ENCODE measurements at places on chromosomes 5 and 9.

GRCh38 chr5:10466446-10467073 lies 24.9 kb downstream of the ROPN1L start:
- DNase-seq: no peak

GRCh38 chr5:174693697-174694385 lies 30.5 kb upstream of the MSX2 start:
- no peak for DNase-seq

DNA sequence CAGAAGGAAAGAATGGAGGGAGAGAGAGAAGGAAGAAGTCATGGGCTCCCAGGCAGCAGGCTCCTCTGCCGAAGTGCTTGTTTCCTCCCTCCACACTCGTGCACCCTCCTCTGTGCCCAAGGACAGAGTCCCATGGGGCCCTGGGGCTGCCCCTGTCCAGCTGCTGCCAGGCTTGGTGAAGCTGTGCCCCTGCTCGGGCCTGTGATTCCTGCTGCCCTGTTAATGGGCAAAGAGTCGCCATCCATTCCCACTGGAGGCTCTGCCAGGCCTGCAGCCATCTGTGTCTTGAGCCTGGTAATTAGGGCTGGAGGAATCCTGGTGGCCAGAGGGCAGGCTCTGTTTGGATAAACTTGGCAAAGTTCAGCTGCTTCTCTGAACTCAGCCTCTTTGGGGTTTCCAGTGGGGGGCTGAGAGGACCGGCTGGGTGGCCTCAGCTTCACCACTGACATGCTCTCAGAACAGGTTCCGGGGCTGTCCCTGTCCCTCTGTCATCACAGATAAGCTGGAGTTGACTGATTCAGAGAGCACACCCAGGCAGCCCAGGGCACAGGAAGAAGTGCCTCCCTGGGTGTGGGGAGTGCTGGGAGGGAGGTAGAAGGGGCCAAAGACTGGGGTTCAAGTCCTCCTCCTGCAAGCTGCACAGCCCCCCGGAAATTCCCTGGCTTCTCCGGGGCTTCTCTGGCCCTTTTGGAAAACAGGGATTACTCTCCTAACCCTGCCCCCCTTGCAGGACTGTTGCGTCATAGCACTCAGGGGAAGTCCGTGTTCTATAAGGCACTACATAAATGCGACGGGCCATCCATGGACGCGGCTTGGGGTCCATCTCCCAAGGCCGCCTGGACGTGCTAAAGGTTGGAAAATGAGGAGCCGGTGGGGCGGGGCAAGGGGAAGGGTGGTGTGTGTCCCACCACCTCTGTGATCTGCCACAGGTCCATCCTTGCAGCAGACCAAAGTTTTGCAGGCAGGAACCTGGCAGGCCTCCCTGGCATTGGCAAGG lies 154.8 kb downstream of the PAX5 start:
- DNase-seq: no peak

DNA sequence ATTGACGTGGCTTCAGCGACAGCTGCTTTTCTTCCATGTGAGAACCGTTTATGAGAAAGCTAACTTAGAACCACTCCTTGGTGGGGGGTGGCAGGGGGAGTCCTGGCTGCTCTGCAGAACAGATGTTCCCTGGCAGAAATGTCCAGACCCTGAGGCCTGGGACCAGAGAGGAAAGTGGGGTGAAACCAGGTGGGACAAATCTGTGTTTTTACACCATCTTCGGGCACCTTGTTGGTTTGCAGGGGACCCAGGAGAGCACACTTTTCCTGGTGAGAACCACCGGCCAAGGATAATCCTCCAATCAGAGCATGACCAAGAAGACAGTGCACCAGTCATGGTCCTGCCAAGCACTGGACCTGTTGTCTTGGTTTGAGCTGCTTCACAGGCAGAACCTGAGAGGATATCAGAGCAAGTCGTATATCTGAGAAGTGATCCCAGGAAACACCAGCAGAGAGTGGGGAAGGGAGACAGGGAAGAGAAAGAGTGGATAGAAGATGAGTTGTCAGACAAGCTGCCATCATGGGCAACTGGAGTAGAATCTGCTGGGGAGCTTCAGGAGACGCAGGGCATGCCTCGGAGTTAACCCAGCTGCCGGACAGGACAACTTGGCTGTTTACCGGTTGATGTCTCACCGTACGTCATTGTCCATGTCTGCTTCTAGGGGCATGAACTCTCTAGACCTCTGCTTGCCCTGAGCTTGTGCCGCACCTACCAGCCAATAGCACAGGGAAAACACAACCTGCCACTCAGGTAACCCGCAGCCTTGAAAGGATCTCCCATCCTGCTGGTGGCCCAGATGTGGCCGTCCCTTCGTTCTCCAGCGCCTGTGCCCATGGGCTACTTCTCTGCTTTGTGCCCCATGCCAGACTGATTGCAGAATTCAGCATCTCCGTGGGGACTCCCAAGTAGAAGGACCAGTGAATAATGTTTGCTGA lies 178.4 kb upstream of the MVB12B start:
- no peak for DNase-seq

GRCh38 chr5:115941051-115941675 lies 21.1 kb upstream of the LVRN start:
- no peak for DNase-seq

DNA sequence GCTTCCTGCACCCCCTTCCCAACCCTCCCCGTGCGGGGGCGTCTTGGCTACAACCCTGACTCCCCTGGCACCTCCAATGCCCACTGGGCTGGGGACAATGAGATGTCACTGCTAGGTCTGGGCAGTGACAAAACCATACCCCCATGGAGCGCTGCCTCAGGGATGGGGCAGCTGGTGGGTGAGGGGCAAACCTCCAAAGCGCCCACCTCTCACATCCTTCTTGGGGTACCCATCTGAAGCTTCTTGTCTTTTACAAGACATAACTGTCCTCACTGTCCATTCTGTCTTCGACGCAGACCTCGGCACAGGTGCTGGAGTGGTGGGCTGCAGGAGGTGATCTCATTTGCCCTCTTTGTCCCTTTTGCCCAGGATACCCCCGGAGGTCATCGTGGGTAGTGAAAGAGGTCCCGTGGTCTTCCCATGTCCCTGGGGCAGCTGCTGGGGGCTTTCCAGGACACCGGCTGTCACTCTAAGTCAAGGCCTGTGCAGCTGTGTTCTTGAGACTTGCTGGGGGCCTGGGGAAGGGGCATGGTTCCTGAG lies 27.8 kb upstream of the CSF1R start:
- DNase-seq: no peak

DNA sequence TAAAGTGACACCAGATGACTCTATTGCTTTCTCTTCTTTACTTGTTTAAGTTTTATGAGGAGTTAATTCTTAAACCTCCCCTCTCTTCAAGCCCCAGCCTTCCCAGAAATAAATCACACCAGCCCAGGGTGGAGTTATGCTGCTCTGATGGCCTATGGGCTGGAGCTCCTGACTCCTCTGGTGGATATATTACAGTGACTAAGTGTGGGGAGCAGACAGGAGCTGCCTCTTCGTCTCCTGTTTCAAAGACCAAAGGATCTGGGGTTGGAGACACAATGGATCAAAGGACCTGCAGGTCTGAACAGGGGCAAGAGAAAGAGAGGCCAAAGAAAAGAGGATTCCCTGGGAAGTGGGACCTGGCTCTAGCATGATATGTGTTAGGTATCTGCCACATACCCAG lies 312.0 kb upstream of the MSX2 start:
- DNase-seq: no peak

- DNase-seq: no peak
Observed at GRCh38 chr5:152151940-152152339, 227.3 kb upstream of the GLRA1 start.

- peak; percentile 46 for DNase-seq
Observed at GRCh38 chr9:97808415-97808814, 44.6 kb upstream of the FOXE1 start.

- DNase-seq: no peak
Observed at GRCh38 chr5:152051499-152052454, 127.1 kb upstream of the GLRA1 start.

DNA sequence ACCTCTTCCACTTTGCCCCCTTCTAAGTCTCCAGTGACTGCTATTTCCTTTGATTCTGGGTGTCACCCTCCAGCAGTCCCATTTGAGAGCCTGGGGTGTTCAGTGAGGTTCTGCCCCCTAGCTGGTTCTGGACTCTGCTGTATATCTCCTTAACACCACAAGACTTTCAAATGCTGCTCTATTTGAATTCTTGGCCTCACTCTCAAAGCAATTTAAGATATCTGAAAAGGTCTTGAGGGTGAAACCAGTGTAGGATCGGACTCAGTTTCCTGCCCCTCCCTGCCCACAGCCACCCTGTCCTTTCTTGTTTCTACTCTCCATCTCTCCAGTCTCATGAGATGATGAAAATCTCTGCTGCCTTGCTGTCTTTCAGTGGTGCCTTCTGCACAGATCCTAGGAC lies 280.9 kb downstream of the TENT4A start:
- no peak for DNase-seq

DNA sequence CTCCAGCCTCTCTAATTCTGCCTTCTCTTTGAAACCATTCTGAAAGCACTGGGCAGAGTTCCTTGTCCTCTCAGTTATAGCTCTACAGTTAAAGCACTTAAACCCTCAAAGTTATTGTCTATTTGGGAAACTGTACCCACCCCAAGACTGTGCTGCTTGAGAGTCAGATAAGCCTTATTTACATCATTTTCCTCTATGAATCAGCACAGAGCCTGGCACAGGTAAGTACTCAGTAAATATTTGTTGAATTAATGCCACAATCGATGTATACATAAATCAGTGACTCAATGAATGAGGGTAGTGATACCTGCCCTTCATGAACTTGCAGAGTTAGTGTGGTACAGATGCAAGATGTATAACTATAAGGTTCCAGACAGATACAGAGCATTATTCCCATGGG lies 549.4 kb upstream of the KLF4 start:
- no peak for DNase-seq

GRCh38 chr5:67983251-67984110 lies 232.1 kb upstream of the PIK3R1 start:
- DNase-seq: no peak

DNA sequence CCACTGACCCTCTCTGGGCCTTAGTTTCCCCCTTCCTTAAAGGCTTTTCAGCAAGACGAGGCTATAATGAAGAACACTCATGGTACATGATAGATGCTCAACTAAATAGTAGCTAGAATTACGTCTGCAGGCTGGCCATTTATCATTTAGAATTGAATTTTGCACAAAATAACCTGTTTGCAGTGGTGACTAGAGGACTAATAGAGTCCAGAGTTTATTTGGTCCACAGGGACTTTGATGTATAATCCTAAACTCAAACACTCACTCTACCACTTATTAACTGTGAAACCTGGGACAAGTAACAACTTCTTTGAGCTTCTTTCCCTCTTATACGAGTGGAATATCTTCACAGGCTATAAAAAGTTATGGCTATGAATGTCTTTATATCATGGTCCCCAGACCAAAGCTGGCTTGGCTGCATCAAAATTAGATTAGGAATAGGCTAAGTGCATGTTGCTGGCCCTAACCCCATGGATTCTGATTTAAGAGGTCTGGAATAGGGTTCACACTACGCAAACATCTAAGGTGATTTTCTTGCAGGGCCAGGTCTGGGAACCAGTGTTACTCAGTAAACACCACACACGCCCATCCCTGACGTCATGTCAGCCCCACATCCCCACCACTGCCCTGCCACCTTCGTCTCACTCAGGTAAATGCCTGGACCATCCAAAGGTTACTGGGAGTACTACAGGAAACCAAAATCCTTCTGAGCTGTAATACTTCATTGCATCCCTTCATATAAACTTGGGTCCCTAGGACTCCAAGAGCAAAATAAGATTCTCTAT lies 150.6 kb downstream of the FRMD3 start:
- DNase-seq: no peak

GRCh38 chr9:23823986-23824829 lies 1.8 kb downstream of the ELAVL2 start:
- DNase-seq: no peak

DNA sequence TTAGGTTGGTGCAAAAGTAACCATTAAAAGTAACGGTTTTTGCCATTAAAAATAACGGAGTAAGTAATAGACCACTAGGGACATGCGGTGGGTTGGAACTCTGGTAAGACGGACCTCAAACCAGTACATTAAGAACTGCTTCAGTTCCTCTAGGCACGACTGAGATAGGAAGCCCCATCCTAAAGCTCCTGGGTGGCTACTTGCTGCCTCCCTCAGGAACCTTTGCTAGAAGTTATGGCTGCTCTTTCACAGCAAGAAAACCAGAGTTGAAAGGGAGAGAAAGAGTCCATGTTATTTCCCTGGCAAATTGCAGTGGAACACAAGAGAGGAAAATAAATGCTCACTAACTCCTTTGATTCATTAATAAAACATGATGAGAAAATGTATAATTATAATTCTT lies 47.6 kb downstream of the MCTP1 start:
- no peak for DNase-seq

DNA sequence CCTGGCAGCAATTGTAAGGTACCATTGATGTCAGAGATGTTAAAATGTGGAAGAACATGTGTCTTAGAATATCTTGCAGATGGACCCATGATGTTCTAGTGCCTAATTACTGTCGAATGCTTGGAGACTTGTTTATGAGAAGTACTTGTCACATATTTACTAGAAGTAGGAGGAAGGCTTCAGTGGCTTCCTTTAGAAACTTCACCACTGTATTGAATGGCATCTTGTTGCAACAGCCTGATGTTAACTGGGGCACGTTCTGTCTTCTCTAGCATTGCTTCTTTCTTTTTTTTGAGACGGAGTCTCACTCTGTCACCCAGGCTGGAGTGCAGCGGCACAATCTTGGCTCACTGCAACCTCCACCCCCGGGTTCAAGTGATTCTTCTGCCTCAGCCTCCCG lies 16.5 kb downstream of the UGCG start:
- no peak for DNase-seq

DNA sequence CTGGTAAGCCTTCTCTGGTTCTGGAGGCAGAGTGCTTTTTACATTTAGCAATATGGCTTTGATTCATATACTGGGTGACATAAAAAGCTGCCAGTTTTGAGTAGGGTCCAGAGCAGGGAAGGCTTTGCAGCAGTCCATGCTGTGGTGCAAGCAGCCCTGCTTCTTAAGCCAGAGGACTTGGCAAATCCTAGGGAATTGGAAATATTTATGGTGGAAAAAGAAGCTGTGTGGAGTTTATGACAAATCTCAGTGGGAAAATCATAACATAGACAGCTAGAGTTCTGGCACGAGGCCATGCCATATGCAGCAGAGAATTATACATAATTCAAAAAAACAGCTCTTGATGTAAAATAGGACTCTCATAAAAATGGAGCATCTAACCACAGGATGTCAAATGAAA lies 536.4 kb downstream of the RASEF start:
- DNase-seq: no peak

DNA sequence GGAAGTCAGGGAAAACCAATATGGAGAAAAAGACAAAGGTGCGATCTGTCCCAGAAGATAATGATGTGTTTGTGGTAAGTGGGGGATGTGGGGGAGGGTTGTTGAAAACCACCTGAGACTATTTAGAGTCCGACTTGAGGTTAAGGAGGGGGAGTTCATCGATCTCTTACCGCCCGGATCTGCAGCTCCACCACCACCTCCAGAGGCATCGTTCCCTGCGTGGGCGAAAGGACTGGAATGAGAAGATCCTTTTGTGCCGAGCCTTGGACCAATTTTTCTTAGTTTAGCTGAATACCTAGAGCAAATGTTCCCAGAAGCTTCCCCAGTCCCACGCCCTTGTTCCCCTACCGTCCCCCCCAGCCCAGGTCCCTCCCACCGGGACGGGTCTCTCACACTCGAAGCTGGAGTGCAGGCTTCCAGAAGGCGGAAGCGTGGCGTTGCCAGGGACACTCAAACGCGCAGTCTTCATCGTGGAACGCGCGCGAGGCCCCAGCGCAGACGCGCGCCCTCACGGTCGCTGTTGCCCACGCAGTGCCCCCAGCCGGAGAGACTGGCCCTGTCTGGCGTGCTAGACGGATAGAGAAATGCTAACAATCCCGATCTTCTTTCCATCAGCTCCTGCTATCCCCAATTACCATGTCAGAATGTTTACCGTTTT lies at the start of gene SPATA6L:
Gene SPATA6L, minus strand, starts transcription at position 439 of the 658 bp plus-strand sequence. Its CDS starts 230 bp downstream, at position 209.
- peak; percentile 65 for DNase-seq

GRCh38 chr5:67363963-67364362 lies 167.4 kb upstream of the CD180 start:
- DNase-seq: no peak

Data from NCI-H1930 (cell line).